ENCODE measurements at places on chromosomes 16 and 17.
A peak's percentile ranks its signal among the peaks of the same experiment; 100 is the strongest.

- no peak for DNase-seq
These were observed 9.0 kb downstream of the LRRC37B start for GRCh38 chr17:32016231-32016630.

DNA sequence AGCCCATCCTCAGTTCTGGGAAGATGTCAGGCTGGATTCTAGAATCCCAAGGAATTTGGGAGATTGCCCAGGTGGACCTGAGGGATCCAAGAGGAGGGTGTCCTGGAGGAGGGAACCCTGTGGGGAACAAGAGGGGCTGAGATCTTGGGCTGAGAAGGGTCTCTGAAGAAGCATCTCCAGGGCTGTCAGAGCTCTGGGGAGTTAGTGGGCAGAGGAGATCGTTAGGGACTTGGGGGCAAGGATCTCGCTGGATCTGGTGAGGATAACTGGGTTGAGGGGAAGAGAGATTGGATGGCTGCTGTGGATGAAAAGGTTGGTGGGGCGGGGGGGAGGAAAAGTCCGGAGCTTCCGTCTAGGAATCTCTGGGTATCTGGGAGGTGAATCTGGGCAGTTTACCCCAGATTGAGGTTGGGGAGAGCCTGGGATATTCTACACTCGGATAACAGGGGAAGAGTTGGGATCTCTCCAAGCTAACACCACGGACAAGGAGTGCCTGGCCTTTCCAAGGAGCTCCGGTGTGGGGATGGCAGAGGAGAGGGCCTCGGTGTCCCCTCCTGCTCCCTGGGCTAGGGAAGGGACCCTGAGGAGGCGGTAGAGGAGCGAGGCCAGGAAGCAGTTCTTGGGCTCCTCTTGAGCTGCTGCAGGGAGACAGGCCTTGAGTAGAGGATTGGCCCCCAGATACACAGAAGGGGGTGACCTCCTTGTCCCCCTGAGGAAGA lies 1.7 kb downstream of the FBXL19 start:
- no peak for DNase-seq

GRCh38 chr17:66632731-66633130 lies 202.2 kb upstream of the CACNG5 start:
- no peak for DNase-seq

DNA sequence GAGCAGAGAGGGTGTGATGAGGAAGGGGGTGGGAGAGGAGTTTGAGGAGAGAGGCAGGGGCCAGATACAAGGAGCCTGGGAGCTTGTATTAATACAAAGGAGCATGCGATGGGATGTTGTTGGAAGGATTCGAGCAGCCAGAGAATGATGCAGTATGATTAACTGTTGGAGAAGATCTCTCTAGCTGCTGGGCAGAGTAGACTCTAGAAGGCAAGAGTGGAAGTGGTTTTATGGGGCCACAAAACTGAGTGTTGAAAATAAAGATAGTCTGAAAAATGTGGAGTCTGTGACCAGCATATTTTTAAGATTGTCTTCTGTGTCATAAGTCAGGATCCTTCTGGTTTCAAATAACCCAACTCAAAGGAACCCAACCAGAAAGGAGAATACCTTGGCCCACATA lies 98.3 kb downstream of the MSI2 start:
- no peak for DNase-seq

- DNase-seq = no peak
These were observed 30.3 kb downstream of the TSC2 start for GRCh38 chr16:2078096-2078495.

- DNase-seq = peak; percentile 61
These were observed 191.1 kb downstream of the ZFHX3 start for GRCh38 chr16:72856797-72857196.

DNA sequence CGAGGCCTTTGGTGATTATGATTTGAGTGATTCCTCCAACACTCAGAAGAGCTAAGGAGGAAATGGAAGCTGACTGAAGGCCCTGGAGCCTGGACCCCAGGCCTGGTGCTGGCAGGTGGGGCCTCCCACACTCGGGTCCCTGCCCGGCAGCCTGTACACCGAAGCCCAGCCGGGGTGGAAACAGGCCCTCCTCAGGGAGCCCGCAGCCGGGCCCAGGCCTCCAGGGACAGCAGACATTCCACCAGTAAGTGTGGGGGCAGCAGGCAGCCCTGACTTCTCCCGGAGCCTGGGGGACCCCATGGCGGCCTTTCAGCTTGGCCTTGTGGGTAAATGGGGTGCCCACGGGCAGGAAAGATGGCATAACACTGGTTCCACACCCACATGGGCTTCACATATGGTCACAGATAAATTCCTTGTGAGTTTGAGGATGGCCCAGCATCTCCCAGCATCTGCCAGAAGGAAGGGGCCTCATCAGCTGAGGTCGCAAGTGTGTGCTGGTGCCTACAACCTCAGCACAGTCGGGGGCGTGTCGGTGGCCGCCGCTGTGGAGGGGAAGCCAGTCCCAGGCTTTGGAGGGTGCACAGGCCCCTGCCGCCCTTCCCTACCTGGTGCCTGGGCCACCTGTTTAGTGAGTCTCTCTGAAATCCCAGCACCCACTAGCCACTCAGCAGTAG lies 29.2 kb upstream of the SLC38A10 start:
- DNase-seq = no peak

All from H9 (cell line).